Stimulated activated CD8-positive, alpha-beta memory T cell treated with anti-CD3 and anti-CD28 coated beads, Interleukin-2, amount 100 ng/mL, for 48 hours (primary cell): ENCODE measurements at places on chromosomes 16 and 17.

- DNase-seq, result no peak
Measured at GRCh38 chr17:72307836-72308235, 187.0 kb downstream of the SOX9 start.

GRCh38 chr17:2862197-2862596 is 66.0 kb downstream of the RAP1GAP2 start:
- DNase-seq, result no peak

DNA sequence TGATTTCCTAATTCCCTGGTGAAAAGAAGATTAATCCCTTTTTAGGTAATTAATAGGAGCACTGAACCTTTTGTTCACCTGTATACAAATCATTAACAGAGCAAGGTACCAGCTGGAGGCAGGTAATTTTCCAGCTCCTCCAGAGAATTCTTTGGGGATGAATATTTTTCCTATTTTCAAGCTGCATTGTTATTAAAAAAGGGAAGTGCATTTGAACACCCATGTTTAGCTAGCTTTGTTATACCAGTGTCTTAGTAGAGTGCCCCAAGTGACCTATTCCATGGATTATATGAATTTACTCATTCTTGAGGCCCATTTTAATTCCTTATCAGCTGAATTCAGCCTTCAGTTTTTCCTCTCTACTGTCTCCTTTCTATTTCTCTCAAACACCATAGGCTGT is 73.2 kb upstream of the GOT2 start:
- DNase-seq, result no peak

- DNase-seq, result no peak
Measured at GRCh38 chr17:68089881-68090280, 54.3 kb downstream of the KPNA2 start.

- no peak for DNase-seq
Measured at GRCh38 chr17:56185491-56186221, 32.4 kb downstream of the ANKFN1 start.

GRCh38 chr17:17944743-17945142 is 27.5 kb downstream of the TOM1L2 start:
- no peak for DNase-seq

DNA sequence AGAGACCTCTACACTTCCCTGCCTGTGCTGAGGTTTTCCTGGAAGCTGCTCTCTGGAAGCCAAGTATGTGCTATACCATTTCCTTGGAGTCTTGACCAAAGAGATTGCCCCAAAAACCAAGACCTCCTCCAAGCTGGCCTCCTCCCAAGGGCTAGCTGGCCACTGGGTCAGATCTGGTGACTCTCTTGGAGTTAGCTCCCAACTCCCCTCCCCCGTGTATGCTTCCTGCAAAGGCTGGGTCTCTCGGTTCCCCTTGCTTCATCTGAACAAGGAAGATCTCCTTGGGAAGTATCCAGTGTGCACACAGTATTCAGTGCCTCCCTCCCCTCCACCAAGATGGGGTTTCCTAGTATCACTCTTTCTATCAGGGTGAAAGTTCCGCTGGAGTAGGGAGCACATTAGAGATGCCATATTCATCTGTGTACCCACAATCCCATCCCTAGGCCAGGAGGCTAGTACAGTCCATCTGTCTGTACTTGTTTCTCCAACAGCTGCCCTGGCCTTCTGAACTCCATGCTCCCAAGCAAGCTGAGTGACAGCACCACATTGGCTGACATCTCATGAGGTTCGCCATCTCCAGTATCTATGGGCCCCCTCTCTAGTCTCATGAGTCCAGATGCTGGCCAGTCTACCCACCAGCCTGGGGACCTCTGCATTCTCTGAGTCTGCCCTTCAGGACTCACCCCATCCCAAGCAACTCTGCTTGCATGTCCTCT is 3.2 kb downstream of the GAS7 start:
- no peak for DNase-seq

GRCh38 chr17:63740464-63741142 is 996 bp downstream of the STRADA start:
- DNase-seq, result no peak

DNA sequence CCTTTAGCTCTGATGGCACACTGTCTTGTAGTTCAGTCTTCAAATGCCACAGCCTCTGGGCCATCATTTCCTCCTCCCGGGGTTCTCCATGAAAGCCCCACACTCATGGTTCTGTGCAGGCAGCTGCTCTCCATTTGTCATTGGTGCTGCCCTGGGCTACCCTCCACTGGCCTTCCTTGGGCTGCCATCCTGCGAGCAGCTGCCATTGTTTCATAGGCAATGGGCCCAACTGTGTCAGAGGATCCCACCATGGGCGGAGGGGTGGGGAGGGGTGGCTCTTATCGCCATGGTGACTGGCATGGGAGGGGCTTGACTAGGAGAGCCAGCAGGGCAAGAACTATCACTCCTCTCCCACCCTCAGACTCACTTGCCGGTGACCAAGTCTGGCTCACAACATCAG is 38.6 kb upstream of the BRD7 start:
- no peak for DNase-seq

DNA sequence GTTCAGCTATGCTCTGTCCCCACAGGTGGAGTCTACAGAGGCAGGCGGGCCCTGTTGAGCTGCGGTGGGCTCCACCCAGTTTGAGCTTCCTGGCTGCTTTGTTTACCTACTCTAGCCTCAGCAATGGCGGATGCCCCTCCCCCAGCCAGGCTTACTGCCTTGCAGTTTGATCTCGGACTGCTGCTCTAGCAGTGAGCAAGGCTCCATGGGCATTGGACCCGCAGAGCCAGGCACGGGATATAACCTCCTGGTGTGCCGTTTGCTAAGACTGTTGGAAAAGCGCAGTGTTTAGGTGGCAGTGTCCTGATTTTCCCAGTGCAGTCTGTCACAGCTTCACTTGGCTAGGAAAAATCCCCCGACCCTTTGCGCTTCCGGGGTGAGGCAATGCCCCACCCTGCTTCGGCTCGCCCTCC is 89.1 kb downstream of the BCAS3 start:
- no peak for DNase-seq

- no peak for DNase-seq
Measured at GRCh38 chr16:29834079-29834478, 13.8 kb downstream of the MVP start.

- no peak for DNase-seq
Measured at GRCh38 chr17:55540414-55541091, 29.3 kb upstream of the SMIM36 start.

GRCh38 chr17:41619036-41619926 is 5.1 kb downstream of the KRT17 start:
- DNase-seq, result no peak

DNA sequence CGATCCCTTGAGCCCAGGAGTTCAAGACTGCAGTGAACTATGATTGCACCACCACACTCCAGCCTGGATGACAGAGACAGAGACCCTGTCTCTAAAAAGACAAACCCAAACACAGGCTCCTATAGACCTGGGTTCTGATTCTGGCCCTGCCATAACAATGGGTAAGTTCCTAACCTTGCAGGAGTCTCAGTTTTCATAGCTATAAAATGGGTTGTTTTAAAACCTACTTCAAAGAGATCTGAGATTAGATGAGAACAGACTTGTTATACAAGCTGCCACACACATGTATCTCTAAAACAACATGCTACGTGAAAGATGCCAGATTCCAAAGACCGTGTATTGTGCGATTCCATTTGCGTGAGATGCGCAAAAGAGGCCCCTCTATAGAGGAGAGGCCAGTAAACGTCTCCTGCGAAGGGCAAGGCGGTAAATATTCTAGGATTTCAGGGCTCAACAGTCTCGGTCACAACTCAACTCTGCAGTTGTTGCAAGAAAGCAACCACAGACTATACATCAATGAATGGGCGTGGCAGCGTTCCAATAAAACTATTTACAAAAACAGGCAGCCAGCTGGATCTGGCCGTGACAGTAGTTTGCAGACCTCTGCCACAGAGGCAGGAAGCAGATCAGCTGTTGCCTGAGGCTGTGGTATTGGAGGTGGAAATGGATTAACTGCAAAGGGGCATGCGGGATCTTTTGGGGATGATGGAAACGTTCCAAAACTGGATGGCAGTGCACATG is 5.9 kb downstream of the CORO7 start:
- DNase-seq, result no peak

- DNase-seq, result no peak
Measured at GRCh38 chr17:58004060-58004459, 3.0 kb downstream of the SRSF1 start.

GRCh38 chr16:73205153-73205886 is 157.4 kb upstream of the ZFHX3 start:
- DNase-seq, result no peak

DNA sequence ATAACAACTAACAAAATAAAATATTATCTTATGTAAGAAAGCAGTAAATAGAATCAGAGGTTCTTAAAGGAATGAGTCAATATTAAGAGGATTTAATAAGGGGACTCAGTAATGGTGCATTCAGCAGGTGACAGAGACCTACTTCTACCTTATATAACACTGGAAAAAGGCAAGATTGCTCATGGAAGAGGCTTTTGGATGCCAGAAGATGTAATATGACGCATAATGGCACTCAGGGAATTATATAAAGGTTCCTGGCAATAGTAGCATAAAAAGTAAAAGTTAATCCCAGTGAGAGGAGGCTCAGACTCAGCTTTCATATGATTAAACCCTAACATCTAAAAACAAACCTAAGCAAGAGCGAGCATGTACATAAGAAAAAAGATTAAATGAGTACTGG is 136.0 kb upstream of the NACA2 start:
- no peak for DNase-seq

GRCh38 chr16:28067604-28068379 is 4.3 kb upstream of the GSG1L start:
- no peak for DNase-seq

- no peak for DNase-seq
Measured at GRCh38 chr16:72025404-72026114, 17.0 kb downstream of the DHODH start.
